Astrocyte of the hippocampus (primary cell): ENCODE measurements at places on chromosomes 5 and 9.
A peak's percentile ranks its signal among the peaks of the same experiment; 100 is the strongest.

- no peak for DNase-seq
Measured at GRCh38 chr5:14223372-14223771, 80.2 kb downstream of the TRIO start.

DNA sequence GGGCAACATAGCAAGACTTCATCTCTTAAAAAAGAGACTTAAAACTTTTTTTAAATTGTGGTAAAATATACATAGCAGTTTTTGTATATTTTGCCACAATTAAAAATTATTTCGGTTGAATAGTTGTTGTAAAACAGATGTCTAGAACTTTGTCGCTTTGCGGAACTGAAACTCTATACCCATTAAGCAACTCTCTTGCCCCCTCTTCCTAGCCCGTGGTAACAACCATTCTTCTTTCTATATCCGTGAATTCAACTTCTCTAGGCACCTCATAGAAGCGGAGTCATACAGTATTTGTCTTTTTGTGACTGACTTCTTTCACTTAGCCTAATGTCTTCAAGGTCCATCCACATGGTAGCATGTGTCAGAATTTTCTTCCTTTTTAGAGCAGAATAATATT is 43.3 kb downstream of the SPARC start:
- DNase-seq = no peak

GRCh38 chr5:172874647-172875504 is 40.8 kb downstream of the ERGIC1 start:
- DNase-seq = no peak

GRCh38 chr5:140186267-140186671 is 11.3 kb downstream of the CYSTM1 start:
- DNase-seq = no peak

DNA sequence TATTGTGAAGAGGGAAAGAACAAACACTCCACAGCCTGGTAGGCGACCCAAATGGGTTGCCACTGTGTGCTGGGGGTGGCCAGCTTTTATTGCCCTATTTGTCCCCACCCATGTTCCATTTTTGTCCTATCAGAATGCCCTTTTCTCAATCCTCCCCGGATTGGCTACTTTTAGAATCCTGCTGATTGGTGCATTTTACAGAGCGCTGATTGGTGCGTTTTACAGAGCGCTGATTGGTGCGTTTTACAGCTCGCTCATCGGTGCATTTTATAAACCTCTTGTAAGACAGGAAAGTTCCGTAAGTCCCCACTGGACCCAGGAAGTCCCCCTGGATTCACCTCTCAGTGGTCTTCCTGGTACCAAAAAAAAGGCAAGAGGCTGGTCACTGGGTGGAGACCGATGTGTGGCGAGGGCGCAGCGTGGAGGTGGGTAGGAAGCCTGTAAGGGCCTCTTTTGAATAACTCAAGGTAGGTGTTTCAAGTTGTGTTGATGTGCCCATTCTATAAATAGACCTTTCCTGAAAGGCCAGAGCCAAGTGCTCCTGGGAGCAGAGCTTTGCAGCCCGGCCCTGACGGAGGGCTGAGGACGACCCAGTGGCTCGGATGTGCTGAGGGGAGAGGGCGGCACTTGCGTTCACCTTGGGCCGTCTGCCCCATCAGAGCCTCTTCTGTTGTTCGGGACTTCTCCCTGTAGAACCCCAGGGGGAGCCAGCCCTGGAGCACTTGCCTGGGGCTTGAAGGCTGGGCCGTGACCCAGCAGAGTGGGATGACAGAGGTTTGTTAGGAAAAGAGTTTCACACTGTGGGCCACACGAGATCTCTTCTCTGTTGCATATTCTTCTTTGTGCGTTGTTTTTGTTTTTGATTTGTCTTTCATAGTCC is 7.2 kb upstream of the GFPT2 start:
- DNase-seq = no peak

GRCh38 chr5:167895899-167896659 is 395.4 kb upstream of the WWC1 start:
- DNase-seq = peak; percentile 29

GRCh38 chr9:23321049-23321448 is 505.0 kb downstream of the ELAVL2 start:
- DNase-seq = no peak

- DNase-seq = no peak
Measured at GRCh38 chr5:135213466-135214239, 179.6 kb upstream of the PITX1 start.

GRCh38 chr5:115324021-115324420 is 27.6 kb upstream of the CCDC112 start:
- DNase-seq = no peak

DNA sequence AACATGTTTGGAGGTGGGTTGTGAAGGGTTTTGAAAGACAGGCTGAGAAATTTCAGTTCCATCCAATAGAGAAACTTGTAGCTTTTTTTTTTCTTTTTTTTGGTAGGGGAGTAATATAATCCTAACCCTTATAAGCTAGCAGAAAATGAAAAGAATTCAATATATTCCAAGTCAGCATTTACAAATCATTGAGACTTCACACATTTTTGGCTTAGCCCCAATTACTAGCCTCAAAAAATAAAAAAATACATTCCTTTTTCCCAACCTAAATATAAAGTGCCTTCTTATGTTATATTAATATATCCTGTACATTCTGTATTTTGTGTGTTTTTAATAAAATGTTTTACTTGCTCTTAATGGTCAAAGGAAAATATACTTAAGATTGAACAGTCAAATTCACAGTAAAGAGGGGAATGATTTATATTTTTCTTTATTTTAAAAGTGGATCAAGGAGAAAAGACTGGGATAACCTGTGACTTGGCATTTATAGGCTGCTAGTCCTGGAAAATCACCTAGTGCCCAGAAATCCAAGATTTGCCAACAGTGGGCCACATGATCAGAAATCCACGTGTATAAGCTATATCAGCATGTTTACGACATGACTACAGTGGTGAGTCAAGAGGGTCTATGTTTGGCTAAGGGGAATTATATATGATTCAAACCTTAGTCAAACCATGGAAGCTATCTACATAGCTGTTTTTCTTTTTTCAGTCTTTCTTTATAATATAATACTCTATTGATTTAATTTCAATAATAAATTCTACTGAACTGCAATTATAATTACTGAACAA is 14.5 kb downstream of the HACD4 start:
- DNase-seq = peak; percentile 11

- DNase-seq = no peak
Measured at GRCh38 chr5:79573983-79574890, 38.0 kb upstream of the TENT2 start.

DNA sequence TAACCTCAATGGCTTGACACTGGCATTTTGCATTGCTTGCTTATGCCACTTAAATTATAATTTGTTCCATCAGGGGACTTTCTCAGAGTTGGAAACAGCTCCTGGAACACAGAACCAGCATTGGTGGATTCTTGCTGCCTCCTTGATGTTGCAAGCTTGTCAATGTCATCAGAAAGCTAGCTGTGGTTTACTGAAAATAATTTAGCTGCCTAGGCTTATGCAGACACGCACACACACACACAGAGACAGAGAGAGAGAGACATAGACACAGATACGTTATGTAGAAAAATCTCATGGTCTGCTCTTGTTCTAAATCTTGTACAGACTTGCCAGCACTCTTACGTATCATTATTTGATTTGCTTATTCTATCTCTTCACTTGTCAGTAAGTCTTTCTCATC is 78.0 kb downstream of the HMHB1 start:
- peak; percentile 41 for DNase-seq

DNA sequence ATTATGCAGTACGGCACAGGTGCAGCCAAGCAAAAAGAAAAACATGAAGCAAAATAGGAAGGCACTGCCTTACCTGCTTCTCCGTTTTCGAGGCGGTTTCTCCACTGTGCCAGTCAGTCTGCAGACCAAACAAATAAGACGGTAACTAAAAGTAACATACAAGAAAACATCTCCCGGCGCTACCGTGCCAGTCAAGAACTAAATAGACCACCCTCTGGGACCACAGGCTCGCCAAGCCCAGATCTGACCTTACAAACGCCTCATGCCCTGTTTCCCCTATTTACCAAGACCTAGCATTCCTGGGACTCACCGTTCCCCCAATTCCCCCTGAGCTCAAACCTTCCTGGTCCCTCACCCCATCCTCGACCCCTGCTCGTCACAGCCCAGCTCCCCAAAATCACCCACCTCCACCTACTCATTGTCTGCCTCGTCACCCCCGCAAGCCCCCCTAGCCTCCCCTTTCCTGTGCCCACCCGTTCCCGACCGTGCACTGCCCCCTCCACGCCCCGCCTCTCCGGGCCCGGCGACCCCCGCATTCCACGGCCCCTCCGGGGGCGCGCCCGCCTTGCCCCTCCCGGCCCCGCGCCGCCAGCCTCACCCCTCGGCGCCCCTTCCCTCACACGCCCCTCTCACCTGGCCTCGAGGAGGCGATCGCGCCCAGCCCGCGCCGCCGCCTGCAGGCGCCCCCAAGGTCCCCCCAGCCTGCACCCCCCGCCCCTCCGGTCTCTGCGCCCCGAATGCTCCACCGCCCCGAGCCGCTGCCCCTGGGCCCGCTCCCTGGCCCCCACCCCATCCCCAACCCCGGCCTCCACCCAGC is 560 bp downstream of the SCAI start:
- DNase-seq = peak; percentile 13

GRCh38 chr9:19294219-19294618 is 63.7 kb downstream of the DENND4C start:
- no peak for DNase-seq

DNA sequence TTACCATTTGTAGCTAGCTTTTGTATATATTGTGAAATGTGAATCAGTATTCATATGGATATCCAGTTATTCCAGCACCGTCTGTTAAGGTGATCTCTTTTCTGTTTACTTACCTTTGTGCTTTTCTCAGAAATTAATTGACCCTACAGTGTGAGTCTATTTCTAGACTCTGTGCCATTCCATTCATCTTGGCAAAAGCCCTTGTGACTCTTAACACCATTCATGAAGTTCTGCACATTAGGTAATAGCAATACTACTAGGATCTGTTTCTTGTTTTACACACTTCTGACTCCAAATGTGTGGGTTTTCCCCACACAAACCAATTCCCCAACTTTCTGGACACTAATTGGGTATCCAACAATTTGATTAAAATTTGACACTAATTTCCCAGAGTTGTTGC is 40.4 kb downstream of the SLC12A2 start:
- no peak for DNase-seq

- DNase-seq = no peak
Measured at GRCh38 chr5:95638632-95639031, 7.9 kb upstream of the RFESD start.

- no peak for DNase-seq
Measured at GRCh38 chr5:140546851-140547507, 483 bp upstream of the EIF4EBP3 start.

DNA sequence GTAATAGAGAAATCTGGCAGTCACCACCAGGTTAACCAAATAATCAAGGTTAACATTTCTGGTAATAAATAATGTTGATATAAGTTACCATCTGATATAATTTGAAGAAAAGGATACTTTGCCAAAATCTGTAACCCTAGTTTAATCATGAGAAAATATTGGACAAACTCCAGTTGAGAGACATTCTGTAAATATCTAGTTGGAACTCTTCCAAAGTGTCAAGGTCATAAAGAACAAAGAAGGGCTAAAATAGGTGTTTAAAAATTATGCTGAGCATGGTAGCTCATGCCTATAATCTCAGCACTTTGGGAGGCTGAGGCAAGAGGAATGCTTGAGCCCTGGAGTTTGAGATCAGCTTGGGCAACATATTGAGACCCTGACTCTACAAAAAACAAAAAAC is 253.3 kb downstream of the MRPS30 start:
- DNase-seq = no peak

DNA sequence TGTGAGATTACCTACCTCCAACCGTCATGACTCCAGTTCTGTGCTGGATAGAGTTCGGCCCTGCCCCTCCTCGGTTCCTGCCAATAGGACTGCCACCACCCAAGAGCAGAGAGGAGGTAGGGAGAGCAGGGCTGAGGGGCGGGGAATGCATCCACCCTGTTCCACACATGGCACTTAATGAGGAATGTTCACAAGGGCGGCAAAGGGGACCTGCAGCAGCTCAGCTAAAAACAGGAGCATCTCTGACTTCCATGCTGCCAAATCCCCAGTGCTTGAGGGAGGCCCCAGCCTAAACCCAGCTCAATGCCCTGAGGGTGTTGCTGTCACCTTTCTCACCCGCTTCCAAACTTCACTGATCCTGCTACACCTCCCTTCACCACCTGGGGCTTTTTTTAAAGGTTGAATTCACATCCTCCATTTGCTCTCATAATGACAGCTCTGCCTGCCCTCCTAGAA is 7.8 kb upstream of the DELE1 start:
- no peak for DNase-seq

GRCh38 chr5:151406322-151406947 is 41.0 kb upstream of the SLC36A1 start:
- DNase-seq = no peak

GRCh38 chr5:139468421-139468931 is 2.3 kb upstream of the SMIM33 start:
- no peak for DNase-seq

- DNase-seq = no peak
Measured at GRCh38 chr9:137147091-137147792, 8.3 kb downstream of the GRIN1 start.

- peak; percentile 98 for DNase-seq
Measured at GRCh38 chr5:83474161-83474796, 2.7 kb downstream of the VCAN start.

DNA sequence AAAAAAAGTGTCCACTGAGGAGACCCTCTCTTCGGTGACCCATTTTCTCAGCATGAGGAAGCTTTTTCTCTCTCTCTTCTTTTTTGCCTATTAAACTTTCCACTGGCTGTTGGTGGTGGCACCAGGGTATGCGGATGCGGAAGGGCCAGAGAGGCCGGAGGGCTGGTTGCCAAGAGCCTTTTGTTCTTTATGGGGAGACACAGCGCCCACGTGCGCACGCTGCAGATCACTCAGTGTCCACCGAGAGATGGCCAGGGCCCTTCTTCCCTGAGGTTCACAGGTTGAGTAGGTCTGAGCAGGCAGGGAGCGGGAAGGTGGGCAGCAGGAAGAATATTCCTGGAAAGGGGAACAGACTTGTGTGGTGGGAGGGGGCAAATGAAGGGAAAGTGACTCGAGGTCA is 69.1 kb downstream of the STK10 start:
- DNase-seq = no peak

GRCh38 chr5:143162810-143163209 is 240.7 kb downstream of the NR3C1 start:
- DNase-seq = no peak

DNA sequence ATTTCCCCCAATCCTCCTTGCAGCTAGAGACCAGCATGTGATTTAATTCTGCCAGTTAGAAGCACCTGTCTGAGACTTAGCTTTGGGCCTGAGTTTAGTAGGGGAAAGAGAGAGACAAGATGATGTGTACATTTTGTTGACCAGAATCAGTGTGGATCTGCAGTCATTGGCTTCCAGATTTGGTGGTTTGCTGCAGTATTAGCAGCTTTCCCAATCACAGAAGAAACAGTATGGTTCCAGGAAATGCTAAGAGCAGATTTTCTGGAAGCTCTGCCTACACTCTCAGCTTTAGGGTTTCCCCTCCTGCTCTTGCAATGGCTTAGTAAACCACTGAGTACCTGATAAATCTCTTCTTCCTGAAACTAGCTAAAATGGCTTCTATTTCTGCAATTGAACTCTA is 48.8 kb upstream of the FREM1 start:
- no peak for DNase-seq

- DNase-seq = peak; percentile 41
Measured at GRCh38 chr9:21153336-21154017, 11.8 kb upstream of the IFNW1 start.

- peak; percentile 14 for DNase-seq
Measured at GRCh38 chr5:16980983-16981382, 44.9 kb upstream of the MYO10 start.
